Neural progenitor cell (in vitro differentiated cells): ENCODE measurements at places on chromosomes 16 and 17.

- no peak for DNase-seq
Measured at GRCh38 chr17:13933441-13934276, 135.6 kb upstream of the COX10 start.

DNA sequence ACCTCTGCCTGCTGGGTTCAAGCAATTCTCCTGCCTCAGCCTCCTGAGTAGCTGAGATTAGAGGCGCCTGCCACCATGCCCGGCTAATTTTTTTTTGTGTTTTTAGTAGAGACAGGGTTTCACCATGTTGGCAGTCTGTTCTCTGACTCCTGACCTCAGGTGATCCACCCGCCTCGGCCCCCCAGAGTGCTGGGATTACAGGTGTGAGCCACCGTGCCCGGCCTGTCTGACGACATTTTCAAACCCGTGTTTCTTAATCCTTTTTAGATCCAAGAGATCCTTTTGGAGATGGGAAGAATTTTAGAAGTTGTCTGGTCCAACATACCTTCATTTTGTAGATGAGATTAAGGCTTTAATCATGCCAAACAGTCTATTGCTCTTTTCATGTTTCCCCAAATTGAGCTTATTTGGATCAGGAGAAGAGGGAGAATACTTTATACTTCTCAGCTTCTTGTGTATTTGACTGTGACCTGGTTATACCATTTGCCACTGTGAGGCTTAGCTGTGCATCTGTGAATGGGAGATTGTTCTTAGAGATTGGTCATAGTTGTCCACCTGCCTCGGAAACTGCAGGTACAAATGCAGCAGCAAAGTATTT, 25.8 kb downstream of the USP10 start:
- no peak for DNase-seq

DNA sequence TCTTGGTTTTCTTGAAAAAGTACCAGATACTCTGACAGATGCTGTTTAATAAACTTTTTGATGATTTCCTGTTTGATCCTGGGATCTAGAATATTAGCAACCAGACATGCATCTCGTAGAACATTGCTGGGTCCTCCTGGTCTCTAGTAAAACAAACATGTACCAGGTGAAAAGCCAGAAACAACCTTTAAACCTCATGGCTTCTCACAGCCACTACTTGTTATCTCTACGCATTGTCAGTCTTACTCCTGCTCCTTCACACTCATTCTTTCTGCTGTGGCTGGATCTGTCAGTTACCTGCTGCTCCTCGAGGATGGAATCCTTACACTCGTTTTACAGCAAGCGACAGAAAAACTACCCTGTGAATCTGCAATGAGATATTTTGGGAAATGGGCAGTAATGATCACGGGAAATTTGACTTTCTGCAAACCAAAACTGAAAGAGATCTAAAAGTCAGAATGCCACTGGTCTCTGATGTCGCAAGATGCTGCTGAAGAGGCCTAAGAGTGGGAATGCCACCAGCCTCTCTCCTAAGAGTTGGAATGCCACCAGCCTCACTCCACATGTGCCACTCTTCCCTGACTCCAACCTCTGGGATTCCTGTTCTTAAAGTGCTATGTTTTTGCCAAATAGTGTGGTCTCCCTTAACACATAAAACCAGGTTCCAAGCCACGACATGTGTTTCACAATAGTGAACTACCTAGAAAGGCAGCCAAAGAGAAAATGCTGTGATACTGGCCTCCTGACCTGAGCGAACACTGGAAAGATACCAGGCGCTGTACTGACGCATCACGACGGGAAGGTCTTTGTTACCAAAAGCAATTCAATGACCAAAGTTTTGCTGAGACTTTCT, 86.3 kb downstream of the VPS53 start:
- no peak for DNase-seq

- no peak for DNase-seq
Measured at GRCh38 chr17:10217916-10218315, 19.5 kb upstream of the GAS7 start.

DNA sequence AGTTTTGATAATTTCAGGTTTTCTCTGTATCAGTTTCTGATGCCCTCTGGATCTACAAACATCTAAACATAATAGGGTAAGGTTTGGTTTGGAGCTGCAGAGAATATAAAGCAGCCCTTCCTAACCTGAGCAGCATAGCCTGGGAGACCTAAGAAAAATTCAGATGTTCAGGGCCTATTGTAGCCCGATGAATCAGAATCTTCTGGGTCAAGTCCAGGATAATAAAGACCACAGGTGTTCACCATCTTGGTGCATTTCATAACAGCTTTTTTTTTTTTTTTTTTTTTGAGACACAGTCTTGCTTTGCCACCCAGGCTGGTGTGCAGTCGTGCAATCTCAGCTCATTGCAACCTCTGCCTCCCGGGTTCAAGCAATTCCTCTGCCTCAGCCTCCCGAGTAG, 19.7 kb upstream of the ARHGAP17 start:
- no peak for DNase-seq

DNA sequence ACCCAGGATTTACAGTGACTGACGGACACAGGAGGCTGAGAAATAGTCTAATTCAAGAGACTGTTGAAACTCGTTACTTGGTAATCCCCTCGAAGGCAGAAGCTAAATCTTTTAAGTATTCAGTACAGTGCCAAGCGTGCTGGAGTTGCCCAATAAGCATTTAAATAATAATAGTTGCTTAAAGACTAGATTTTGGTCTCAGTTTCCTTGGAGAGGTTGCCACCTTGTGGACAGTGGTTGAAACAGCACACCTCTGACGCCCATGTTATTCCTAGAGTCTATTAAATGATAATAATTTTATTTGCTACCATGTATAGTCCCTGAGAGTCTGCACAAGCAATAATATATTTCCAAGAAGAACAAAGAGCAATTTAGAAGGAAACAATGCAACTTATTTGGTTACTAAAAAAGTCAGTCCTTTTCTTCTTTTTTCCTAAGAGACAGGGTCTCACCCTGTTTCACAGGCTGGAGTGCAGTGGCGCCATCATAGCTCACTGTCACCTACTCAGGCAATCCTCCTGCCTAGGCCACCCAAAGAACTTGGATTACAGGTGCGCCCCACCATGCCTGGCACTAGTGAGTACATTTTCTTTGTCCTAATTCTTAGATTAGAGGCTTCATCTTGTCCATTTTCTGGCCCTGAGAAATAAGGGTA, 138.0 kb upstream of the NUDT7 start:
- DNase-seq = peak; percentile 70

DNA sequence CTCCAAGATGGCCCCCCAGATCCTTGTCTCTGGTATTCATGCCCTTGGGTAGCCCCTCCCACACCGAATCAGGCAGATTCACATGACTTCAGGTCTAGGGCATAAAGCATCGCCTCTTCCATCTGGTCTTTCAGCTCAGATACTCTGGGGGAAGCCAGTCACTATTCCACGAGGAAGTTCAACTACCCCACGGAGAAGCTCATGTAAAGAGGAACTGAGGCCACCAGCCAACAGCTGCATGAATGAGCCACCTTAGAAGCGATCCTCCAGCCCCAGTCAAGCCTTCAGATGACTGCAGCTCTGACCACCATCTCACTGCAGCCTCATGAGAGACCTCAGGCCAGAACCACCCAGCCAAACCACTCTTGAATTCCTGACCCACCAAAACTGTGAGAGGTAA, 54.1 kb downstream of the SOCS3 start:
- DNase-seq = no peak

DNA sequence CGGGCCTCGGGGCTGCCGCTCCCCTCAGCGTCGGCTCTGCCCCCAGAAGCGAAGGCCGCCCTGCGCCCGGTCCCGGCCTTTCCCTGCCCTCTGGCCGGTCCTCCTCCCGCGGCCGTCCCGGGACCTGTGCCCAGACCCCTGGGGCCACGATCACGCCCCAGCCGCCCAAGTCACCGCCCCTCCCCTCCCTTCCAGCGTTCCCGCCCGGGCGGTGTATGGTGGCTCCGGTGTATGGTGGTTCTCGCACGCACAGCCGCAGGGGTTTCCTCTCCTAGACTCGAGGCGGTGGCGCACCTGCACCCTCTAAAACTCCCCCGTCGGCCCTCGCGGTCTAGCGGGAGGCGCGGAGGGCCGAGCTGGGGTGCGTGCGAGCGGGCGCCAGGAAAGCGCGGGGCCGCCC, 10.0 kb downstream of the TIGD7 start:
- no peak for DNase-seq

DNA sequence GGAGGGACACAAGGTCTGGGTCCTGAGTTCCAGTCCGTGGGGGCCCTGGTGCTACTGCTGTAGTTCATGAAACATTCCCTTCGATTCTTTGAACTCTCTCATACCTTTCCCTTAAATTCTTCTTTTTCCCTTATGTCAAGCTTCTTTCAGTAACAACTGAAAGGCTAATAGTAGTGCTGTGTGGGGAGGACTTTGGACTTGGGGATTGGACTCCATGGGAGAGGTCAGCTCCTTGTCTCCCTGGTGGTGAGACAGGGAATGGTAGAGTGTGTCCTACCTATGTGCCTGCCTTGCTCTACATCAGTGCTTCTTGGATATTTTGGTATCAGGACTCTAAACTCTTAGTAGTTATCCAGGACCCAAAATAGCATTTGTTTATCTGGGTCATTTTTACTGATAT, 628.1 kb downstream of the WWOX start:
- no peak for DNase-seq

GRCh38 chr16:30761928-30762902, at the start of the genes CFAP119 and RNF40:
Gene CFAP119 (minus strand): TSS chr16:30762062. CDS start chr16:30761748, 314 bp downstream.
Gene RNF40 (plus strand): TSS chr16:30762322. CDS start chr16:30762546, 224 bp downstream.
- DNase-seq = peak; percentile 98

GRCh38 chr16:890217-890616, 80.6 kb downstream of the LMF1 start:
- DNase-seq = no peak

DNA sequence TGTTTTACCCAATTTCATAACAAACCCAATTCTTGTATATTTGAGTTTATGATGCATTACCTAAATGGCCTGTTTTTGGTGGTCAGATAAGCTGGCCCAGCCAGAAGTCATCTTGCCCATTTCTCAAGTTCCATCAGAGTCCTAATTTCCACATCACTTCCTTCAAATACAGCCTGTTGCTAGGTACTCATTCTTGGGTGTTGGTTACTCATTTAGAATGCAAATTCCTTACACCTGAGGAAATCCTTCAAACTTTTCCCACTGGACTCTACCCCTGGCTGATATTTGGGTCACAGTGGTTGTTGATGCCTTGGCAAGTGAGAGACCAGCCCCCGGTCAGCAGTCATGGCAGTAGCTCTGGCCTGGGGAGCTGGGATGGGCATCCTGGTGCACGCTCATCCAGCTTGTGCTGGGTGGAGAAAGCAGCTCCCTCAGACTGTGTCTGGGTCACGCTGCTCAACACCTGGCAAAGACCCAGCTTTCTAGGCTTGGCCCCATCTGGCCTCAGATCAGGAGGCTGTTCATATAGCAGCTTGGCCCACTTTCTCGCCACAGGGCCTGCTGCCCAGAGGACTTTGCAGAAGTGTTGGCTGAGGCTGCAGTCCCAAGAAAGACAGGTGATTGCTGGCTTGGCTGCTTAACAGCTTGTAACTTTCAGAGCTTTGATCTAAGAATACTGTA, 25.8 kb downstream of the WSB1 start:
- no peak for DNase-seq

DNA sequence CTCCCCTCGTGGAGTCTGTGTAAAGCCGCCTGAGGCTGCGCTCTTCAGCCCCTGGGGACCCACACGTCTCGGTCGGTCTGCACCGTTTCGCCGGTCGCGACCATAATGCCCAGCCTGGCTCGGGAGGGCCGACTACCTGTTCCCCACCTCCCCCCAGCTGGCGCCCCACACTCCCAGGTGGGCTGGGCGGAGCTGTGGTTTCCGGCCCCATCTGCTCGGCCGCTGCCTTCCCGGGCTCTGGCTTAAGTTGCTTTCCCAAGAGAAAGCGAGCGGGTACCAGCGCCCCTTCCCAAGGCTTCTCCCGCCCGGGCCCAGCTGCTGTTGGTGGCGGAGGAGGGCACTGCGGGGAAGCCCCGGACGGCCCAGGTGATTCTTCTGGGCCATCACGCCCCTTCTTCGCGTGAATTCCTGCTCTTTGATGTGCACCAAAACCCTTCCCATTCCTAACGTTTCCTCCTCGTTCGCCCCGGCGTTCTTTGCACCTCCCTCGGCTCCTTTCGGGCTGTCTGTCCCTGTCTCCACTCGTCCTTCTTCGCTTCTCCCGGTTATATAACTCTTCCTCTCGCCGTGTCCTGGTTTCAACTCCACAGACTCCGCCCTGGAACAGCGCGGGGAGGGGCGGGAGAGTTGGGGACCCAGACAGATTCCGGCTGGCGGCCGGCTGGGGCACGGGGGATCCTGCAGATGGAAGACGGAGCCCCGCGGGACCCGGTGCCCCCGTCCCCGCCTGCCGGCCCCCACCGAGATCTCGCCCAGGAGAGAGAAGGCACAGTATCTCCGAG, 2.0 kb downstream of the KDM6B start:
- peak; percentile 77 for DNase-seq

- peak; percentile 69 for DNase-seq
Measured at GRCh38 chr17:78484271-78485246, 92.6 kb downstream of the DNAH17 start.

- no peak for DNase-seq
Measured at GRCh38 chr17:9116311-9116835, 95.1 kb downstream of the NTN1 start.

GRCh38 chr16:49010396-49010795, 271.2 kb downstream of the CBLN1 start:
- DNase-seq = no peak

GRCh38 chr17:43560461-43561427, 14.6 kb upstream of the ETV4 start:
- no peak for DNase-seq

DNA sequence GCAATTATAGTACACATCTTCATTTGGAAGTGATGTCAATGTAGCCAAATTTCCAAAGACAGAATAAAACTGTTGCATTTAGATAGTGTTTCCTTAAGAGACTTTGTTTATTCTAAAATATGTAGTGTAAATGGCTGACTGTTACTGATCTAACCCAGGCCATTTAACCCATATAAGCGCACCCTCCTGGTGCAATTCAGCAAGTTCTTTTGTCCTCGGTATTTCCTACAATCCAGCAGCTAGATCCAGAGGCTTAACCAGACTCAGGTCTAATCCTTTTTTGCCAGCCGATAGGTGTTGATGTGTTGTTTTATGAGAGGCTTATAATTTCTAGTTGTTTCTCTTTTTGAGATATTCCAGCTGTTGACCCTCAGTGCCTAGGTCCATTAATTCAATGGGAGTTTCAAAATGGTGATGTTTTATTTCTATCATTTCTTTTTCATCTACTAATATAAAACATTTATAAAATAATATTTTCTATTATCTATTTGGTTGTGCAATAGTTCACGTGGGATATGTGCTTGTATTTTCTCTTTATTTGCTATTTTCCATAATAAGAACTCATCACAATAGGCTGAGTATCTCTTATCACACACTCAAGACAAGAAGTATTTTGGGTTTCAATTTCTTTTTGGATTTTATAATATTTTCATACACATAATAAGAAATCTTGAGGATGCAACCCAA, 14.5 kb downstream of the ABCA9 start:
- DNase-seq = peak; percentile 51

- no peak for DNase-seq
Measured at GRCh38 chr17:83125515-83126274, 46.3 kb downstream of the METRNL start.

GRCh38 chr16:65967376-65967775, 399.1 kb upstream of the CDH5 start:
- no peak for DNase-seq

DNA sequence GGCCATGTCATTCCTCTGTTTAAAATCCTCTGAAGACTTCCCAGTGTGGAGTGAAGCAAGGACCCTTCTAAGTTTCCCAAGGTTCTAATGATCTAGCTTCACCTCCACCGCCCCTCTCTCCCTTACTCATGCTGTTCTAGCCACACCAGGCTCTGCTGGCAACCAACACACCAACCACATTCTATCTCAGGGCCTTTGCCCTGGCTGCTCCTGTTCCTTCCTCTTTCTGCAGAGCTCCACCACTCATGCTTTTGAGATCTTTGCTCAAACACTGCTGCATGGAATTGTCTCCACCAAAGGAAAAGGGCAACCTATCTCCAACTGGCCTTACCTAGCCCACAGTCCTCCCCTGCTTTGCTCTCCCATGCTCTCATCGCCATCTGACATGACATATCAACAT, 128.7 kb downstream of the XYLT1 start:
- no peak for DNase-seq
